ENCODE measurements at places on chromosomes 1 and 21. TPM values are rescaled to one million over a fixed set of nuclear protein-coding genes. Genes with fewer than 3 reads are reported as not detected.

The KRTAP10-8 gene
- not detected for total RNA-seq

The A3GALT2 gene
- not detected for total RNA-seq

The TNNT2 gene
- total RNA-seq = not detected

The LYPD8 gene
- total RNA-seq = not detected

The FAM43B gene
- under 0.01 TPM for total RNA-seq

The PRAMEF17 gene
- total RNA-seq = not detected

The PRDM16 gene
- total RNA-seq = 1.6 TPM

The SLAMF9 gene
- not detected for total RNA-seq

The ANGPTL1 gene
- 1.6 TPM for total RNA-seq

The HAO2 gene
- not detected for total RNA-seq

The MYBPH gene
- total RNA-seq = 0.39 TPM

The IGFN1 gene
- total RNA-seq = not detected

The CELA2B gene
- total RNA-seq = not detected

The ROR1 gene
- 41.2 TPM for total RNA-seq

The NEK7 gene
- 42.6 TPM for total RNA-seq

The PCBP3 gene
- total RNA-seq = 15.1 TPM

The AKR7A3 gene
- total RNA-seq = 1.4 TPM

The ELK4 gene
- total RNA-seq = 24.4 TPM

The ALPL gene
- not detected for total RNA-seq

The TBX15 gene
- 7.3 TPM for total RNA-seq

The FAAH gene
- total RNA-seq = 1.5 TPM

The KCNN3 gene
- under 0.01 TPM for total RNA-seq

The CNR2 gene
- not detected for total RNA-seq

The LENEP gene
- total RNA-seq = not detected

The LCE3D gene
- not detected for total RNA-seq

The PGD gene
- 104 TPM for total RNA-seq

The FOXO6 gene
- total RNA-seq = not detected

The SUSD4 gene
- not detected for total RNA-seq

The ADORA3 gene
- total RNA-seq = not detected

The CASQ1 gene
- not detected for total RNA-seq

The IL12RB2 gene
- 0.20 TPM for total RNA-seq

The INSRR gene
- not detected for total RNA-seq

The TNFRSF9 gene
- under 0.01 TPM for total RNA-seq

The FAM163A gene
- not detected for total RNA-seq

The NOTCH2 gene
- 271 TPM for total RNA-seq

The SPRR4 gene
- total RNA-seq = not detected

The EXTL2 gene
- 22.4 TPM for total RNA-seq

The FALEC gene
- total RNA-seq = not detected

The BTBD8 gene
- total RNA-seq = 3.5 TPM

The PTPN7 gene
- not detected for total RNA-seq

The CYP4A22 gene
- not detected for total RNA-seq

The MAN1C1 gene
- 15.4 TPM for total RNA-seq

The TEDDM1 gene
- not detected for total RNA-seq

The DNAI4 gene
- total RNA-seq = 3.5 TPM

The FCRL6 gene
- total RNA-seq = not detected

The RWDD3 gene
- 10.4 TPM for total RNA-seq

The HTR6 gene
- total RNA-seq = not detected

The ZFP69 gene
- total RNA-seq = 4.1 TPM

The SPRR2B gene
- not detected for total RNA-seq

Data from subcutaneous preadipocyte (primary cell).